Type B pancreatic cell (in vitro differentiated cells): ENCODE measurements at places on chromosomes 4 and X. TPM values are rescaled to one million over a fixed set of nuclear protein-coding genes. Genes with fewer than 3 reads are reported as not detected.
A peak's percentile ranks its signal among the peaks of the same experiment; 100 is the strongest.

DNA sequence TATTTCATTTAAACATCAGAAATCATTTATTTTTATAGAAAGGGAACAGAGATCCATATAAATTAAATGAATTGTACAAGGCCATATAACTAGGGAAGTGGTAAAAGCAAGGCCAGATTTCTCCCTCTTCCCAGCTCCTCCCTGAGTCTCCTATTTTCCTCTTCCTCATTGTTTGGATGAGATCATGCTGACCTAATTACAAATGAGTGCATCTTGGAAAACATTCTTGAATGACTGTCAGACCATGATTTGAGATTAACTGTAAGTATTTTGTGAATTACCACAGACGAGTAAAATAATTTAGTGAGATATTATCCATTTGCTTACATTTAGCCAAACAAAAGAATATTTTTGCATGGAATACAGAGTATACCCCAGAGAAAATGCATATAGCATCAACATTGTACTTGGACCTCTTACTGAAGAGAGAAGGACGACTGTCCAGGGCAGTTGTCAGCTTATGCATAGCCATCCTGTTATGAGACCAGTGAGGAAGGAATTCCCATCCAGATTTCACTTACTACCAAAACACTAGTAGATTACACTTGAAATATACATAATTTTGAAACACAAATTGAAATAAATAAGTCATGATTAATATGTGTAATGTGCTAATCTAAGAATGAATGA is 47.3 kb downstream of the SLAIN2 start:
- no peak for DNase-seq
- H3K27ac ChIP-seq, result no peak overlapping the region
- no peak overlapping the region for H3K4me3 ChIP-seq
- peaks cover 23% of the 10 kb centered on the region for H3K36me3 ChIP-seq

DNA sequence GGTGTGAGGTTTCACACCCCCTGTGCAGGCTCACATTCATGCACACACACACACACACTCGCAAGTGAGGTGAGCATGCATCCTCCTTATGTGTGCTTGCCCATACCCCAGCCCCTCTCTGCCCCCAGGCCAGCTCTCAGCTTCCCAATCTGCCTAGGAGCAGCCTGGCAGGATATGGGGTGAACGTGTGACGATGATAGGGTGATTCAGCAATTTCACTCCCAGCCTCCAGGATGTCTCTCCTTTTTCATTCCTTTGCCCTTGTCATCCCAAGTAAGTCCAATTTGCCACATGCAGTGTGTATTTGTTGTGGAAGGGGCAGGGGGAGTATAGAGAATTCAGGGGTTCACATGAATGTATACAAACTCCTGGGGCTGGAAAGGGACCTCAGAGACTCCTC is 7.2 kb downstream of the STARD8 start:
- H3K27ac ChIP-seq, result no peak overlapping the region
- no peaks in the 10 kb centered on the region for H3K36me3 ChIP-seq
- peaks cover 4% of the 10 kb centered on the region for H3K4me1 ChIP-seq
- no peak overlapping the region for H3K4me3 ChIP-seq

Gene TMPRSS11F
- total RNA-seq, result 0.31 and 0.69 TPM in 2 replicates

- H3K27me3 ChIP-seq, result no peaks in the 10 kb centered on the region
- peak overlapping the region; percentile 57 for H3K27ac ChIP-seq
- H3K4me1 ChIP-seq, result peaks cover 16% of the 10 kb centered on the region
- H3K4me3 ChIP-seq, result peak overlapping the region; percentile 41
- H3K36me3 ChIP-seq, result peaks cover 3% of the 10 kb centered on the region
- DNase-seq, result no peak
Measured at GRCh38 chr4:107548211-107548905, 171.7 kb downstream of the PAPSS1 start.

DNA sequence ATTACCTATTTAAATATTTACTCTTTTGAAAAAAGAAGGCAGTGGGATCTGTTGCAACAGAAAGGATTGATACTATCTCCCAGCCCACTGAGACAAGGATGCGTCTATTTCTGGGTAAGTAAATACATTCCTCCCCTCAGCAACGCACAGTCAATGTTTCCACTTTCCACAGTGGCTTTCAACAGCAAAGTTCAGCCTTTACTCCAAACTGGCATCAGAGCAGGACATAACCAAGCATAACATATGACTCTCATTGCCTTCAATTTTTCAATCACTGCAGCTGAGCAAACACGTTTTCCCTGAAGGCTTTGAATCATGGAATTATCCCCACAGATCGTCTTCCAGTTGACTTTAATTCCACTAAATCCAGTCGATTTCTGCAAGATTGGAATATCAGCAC is 160.3 kb upstream of the FRG1 start:
- DNase-seq, result no peak
- no peak overlapping the region for H3K27ac ChIP-seq
- H3K4me1 ChIP-seq, result no peaks in the 10 kb centered on the region
- H3K36me3 ChIP-seq, result peaks cover 3% of the 10 kb centered on the region

Gene OTUD6A
- not detected in 2 replicates for total RNA-seq

- H3K27me3 ChIP-seq, result no peaks in the 10 kb centered on the region
- no peaks in the 10 kb centered on the region for H3K4me1 ChIP-seq
Measured at GRCh38 chr4:86837691-86838503, 11.3 kb downstream of the SLC10A6 start.

- no peaks in the 10 kb centered on the region for H3K4me1 ChIP-seq
- H3K4me3 ChIP-seq, result no peak overlapping the region
- no peaks in the 10 kb centered on the region for H3K36me3 ChIP-seq
- no peak overlapping the region for H3K27ac ChIP-seq
Measured at GRCh38 chr4:179631321-179631720, 2189.1 kb upstream of the AGA start.

GRCh38 chr4:112766422-112766821 is 129.5 kb downstream of the LARP7 start:
- H3K4me1 ChIP-seq, result peaks cover 12% of the 10 kb centered on the region
- no peaks in the 10 kb centered on the region for H3K36me3 ChIP-seq
- H3K27ac ChIP-seq, result no peak overlapping the region
- no peak for DNase-seq
- no peaks in the 10 kb centered on the region for H3K27me3 ChIP-seq

DNA sequence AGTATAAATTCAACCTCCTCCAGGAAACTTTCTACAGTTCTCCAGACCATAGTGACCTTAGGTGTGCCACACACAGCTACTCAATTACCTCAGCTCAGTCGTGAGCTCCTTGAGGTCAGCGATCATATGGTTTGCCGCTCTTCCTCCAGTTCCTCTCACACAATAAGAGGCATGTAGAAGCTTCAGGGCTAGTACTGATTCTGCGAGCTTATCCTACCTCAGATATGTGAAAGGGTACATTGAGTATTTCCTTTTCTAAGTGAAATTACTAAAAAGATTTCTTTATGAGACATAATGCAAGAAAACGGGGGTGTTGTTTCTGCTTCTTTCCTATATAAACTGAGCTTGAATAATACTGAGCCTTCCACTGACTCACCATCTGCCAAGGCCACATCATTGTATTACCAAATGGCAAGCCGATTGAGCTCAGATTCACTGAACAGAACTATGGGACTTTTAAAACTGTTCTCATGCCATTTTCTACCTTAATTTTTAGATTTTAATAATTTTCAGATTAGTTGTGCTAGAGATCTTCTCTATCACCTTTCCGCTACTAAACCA is 183.1 kb downstream of the HS6ST2 start:
- H3K36me3 ChIP-seq, result peaks cover 1% of the 10 kb centered on the region
- no peak overlapping the region for H3K27ac ChIP-seq
- peaks cover 6% of the 10 kb centered on the region for H3K4me1 ChIP-seq
- no peaks in the 10 kb centered on the region for H3K27me3 ChIP-seq
- no peak overlapping the region for H3K4me3 ChIP-seq

DNA sequence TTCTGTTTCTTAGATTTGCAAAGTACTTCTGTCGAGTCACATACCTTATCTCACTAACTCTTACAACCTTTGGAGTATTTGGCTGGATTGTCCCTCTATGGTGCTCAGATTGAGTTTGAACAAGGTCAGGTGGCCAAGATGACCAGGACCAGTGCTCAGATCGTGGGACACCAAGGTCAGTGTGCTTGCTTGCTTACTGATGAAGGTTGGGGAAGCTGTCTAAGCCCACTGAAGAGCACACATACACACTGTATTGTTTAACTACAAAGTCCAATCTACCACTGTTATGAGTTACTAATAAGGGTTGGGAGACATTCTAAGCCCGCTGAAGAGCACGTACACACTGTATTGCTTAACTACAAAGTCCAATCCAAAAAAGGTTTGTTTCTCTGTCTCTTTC is 53.7 kb downstream of the TAB3 start:
- no peak overlapping the region for H3K27ac ChIP-seq
- H3K36me3 ChIP-seq, result peaks cover 21% of the 10 kb centered on the region
- H3K4me1 ChIP-seq, result no peaks in the 10 kb centered on the region
- no peaks in the 10 kb centered on the region for H3K27me3 ChIP-seq
- no peak overlapping the region for H3K4me3 ChIP-seq

- no peak overlapping the region for H3K4me3 ChIP-seq
- H3K36me3 ChIP-seq, result no peaks in the 10 kb centered on the region
- H3K4me1 ChIP-seq, result no peaks in the 10 kb centered on the region
- H3K27me3 ChIP-seq, result no peaks in the 10 kb centered on the region
Measured at GRCh38 chrX:106899276-106899675, 3.9 kb downstream of the RIPPLY1 start.

Gene MAOA
- 17.1 and 18.9 TPM in 2 replicates for total RNA-seq

DNA sequence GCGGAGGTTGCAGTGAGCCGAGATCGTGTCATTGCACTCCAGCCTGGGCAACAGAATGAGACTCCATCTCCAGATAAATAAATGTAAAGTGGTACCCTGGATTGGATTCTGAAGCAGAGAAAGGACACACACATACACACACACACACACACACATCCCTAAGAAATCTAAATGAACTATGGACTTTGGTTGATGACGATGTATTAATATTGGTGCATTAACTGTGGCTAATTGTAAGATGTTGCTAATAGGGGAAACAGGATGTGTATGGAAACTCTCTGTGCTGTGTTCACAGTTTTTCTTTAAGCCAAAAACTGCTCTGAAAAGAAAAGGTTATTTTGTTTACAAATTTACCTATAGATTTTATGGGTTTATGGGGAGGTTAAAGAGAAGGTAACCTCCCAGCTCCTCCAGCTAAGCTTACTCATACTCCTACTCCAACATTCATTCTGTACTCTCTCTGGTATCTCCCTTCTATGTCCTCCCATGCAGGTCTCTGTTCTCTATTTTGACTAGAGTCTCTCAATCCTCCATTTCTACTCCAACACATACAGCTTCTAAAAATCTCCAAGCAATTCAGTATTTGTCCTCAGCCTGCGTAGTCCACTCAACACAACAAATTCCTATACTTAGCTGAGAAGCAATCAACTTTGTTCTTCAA is 46.5 kb upstream of the RELL1 start:
- H3K4me3 ChIP-seq, result no peak overlapping the region
- no peak overlapping the region for H3K27ac ChIP-seq
- H3K4me1 ChIP-seq, result peaks cover 14% of the 10 kb centered on the region
- H3K27me3 ChIP-seq, result no peaks in the 10 kb centered on the region
- no peak for DNase-seq
- no peaks in the 10 kb centered on the region for H3K36me3 ChIP-seq

DNA sequence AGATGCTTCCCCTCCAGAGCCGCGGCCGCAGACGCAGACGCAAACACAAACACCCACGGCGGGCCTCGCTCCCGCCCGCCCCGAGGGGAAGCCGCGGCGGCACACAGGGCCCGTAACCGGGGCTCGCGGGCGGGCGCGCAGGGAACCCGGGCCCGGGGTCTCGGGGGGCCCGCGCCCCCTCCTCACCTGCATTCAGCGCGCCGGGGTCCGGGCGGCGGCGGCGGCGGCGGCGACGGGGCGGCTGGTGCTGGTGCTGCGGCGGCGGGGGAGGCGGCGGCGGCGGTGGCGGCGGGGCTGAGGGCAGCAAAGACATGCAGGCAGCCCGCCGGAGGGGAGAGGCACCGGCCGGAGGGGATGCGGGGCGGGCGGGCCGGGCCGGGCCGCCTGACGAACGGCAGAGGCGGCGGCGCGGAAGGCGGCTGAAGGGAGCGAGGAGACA is 255 bp upstream of the CNOT6L start:
- H3K4me3 ChIP-seq, result peak overlapping the region; percentile 100
- no peaks in the 10 kb centered on the region for H3K36me3 ChIP-seq
- peaks cover 3% of the 10 kb centered on the region for H3K27me3 ChIP-seq
- peaks cover 24% of the 10 kb centered on the region for H3K4me1 ChIP-seq
- peak overlapping the region; percentile 99 for H3K27ac ChIP-seq
- DNase-seq, result peak; percentile 71

Gene FGA
- 13.4 and 41.0 TPM in 2 replicates for total RNA-seq

Gene WDFY3
- 76.4 and 79.5 TPM in 2 replicates for total RNA-seq

- H3K4me1 ChIP-seq, result peaks cover 12% of the 10 kb centered on the region
- H3K4me3 ChIP-seq, result no peak overlapping the region
- H3K36me3 ChIP-seq, result no peaks in the 10 kb centered on the region
- no peak for DNase-seq
Measured at GRCh38 chrX:13013363-13014110, 30.9 kb downstream of the FAM9C start.

DNA sequence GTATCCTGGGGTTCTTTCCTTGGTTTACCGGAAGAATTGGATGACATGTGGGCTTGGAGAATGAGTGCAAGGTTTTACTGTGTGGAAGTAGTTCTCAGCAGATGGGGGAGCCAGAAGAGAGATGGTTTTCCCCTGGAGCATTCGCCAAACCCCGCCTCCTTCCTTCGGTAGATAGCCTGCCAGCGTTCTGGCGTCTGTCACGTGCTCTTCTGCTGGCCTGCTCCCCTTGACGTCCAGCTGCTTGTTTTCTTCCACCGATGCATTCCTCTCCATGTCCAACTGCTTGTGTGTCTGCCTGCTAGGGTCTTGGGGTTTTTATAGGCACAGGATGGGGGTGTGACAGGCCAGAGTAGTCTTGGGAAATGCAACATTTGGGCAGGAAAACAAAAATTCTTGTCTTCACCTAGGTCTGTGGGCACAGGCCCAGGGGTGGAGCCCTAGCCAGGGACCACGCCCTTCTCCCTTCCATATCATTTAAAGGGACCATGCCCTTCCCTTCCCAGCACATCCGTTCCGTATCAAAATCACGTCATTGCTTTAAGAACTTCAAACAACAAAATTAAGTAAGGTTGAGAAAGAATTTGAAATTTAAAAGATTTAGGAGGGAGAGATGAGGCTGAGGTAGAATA is 538.7 kb upstream of the SMIM31 start:
- DNase-seq, result no peak
- no peak overlapping the region for H3K4me3 ChIP-seq
- no peaks in the 10 kb centered on the region for H3K4me1 ChIP-seq
- H3K27ac ChIP-seq, result no peak overlapping the region

DNA sequence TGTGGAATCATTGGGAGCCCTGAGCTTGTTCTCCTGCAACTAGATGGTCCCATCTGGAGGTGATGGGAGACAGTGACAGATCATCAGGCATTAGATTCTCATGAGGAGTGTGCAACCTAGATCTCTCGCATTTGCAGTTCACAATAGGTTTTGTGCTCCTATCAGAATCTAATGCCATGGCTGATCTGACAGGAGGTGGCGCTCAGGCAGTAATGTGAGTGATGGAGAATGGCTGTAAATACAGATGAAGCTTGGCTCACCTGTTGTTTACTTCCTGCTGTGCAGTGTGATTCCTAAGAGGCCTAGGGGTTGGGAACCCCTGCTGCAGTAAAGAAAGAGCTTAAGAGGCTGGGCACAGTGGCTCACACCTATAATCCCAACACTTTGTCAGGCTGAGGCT is 42.2 kb upstream of the PUDP start:
- no peak overlapping the region for H3K27ac ChIP-seq
- H3K36me3 ChIP-seq, result no peaks in the 10 kb centered on the region
- H3K4me3 ChIP-seq, result no peak overlapping the region
- no peak for DNase-seq
- no peaks in the 10 kb centered on the region for H3K27me3 ChIP-seq
- peaks cover 14% of the 10 kb centered on the region for H3K4me1 ChIP-seq

GRCh38 chr4:185602397-185602796 is 67.1 kb upstream of the PDLIM3 start:
- no peak overlapping the region for H3K4me3 ChIP-seq
- no peaks in the 10 kb centered on the region for H3K36me3 ChIP-seq
- no peak overlapping the region for H3K27ac ChIP-seq
- DNase-seq, result no peak
